ENCODE measurements at places on chromosomes 11 and 22.

DNA sequence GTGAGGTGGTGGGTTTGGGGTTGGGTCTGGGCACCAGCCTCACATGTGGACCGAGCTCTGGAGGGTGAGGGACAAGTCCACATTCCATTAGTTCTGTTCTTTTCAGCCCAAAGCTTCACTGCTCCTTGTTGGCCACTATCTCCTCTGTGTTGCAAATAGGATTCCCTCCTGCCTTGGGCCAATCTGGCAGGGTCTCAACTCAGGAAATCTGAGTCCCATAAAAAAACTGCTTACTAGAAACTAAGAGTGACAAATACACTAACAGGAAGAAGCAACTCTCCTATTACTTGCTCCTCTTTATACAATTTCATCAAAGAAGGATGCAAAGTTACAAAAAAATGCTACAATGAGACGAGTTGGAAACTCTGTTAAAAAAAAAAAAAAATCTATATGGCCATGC is 66.2 kb upstream of the CSNK1E start:
- DNase-seq, result no peak

- no peak for DNase-seq
Observed at GRCh38 chr11:73792584-73792983, 4.9 kb downstream of the MRPL48 start.

DNA sequence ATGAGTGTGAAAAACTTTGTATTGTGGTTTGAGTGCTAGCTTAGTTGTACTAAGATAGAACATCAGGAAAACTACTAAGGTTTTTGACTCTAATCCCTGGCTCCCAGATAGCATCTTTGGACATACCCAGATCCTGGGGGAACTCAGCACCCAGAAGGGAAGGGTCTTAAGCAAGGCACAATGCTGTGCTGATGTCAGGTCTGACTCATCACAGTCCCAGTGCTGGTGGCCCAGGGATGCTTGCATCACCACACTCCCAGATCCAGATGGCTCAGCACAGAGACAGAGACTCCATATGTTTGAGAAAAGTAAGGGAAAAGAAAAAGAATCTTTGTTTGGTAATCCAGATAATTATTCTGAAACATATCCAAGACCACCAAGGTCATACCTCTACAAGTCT is 18.3 kb upstream of the OR56A3 start:
- DNase-seq, result no peak

DNA sequence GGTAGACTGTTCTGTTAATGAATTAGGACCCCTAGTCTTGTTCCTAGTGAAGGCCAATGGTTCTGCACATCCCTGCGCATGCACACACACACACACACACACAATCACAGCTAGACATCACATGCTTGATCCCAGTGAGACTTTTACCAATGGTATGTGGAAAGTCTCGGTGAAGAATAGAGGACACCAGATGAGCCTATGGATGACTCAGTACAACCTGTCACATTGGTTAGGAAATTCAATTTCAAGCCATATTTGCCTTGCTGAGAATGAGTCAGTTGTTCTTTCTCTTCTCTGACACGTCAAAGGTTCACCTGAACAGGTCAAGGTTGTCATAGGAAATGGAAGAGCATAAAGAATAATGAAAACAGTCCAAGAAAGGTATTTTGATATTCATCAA is 122.0 kb downstream of the SLC17A6 start:
- DNase-seq, result peak; percentile 18

DNA sequence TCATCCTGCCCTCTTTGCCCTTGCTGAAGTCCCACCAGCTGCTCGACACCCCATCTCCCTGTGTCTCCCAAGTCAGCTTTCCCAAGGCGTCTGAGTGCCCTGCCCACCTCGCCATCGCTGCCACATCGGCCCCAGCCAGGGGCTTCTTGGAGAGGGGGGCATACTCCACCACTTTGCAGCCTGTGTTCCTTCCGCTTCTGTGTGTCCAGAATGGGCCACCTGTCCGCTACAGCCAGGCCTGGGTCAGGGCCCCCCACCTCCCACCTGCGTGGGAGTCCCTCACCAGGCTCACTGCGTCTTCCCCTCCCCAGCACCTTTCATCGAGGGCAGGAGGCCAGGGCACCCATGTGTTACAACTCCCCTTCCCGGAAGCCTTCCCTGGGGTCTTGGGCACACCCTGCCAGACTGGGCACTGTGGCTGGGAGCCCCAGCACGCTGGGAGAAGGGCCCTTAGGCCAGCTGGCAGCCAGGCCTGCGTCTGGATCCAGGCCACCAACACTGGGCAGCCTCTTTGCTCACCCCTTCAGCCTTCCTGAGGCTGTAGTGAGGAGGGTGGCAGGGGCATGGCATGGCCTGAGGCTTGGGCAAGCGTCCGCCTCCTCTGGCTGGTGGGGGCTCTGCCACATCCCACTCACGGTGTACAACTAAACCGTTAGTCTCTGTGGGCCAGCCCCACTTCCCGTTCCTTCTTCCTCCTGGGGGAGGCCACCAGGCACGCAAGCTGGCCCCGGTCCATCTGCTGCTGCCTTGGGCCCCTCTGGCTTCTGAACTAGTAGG is 13.4 kb downstream of the CPT1A start:
- no peak for DNase-seq

DNA sequence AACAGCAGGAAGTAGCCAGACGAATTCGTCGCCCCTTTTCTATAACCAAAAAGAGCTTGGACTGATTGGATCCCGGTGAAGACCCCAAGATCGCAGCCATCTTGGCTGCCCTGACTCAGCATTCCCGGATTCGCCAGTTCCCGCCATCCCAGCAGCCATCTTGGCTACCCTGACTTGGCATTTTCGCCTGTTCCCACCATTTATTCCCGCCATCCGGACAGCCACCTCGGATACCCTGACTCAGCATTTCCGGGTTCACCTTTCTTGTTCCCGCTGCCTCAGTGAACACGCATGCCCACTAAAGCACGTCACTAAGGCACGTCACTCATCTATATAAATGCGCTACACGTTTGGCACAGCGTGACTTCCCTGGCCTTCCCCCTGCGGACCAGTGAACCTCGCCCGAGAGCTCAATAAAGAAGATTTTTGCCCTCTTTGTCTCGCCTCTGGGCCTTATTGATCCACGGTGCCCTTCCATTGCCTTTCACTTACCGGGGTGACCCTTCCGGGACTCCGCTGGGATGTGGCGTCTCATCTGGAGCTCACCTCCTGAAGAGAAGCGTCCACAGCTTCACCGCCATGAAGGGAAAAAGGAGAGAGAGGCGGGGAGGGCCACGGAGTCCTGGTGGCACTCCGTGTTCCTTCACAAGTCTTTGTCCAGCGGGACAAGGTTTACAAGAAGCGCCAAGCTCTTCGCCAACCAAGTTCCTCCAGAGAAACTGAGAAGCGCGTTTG is 4.0 kb upstream of the OR56A3 start:
- DNase-seq, result no peak

DNA sequence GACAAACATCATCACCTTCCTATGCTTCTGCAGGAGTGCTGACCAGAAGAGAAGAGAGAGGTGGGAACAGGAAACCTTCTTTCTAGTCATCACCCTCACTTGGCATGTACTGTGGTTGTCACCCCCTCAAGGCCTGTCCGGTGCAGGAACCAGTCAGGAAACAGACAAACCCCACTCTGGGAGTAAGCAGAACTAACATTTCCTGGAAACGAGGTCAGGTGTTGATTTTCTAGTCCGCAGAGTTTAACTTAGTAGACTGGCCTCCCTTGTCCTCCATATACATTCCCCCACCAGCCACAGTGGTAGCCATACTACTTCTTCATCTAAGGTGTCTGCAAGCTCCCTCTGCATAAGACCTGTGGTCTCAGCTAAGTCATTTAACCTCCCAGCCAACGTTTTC is 80.7 kb upstream of the NCAM1 start:
- no peak for DNase-seq

DNA sequence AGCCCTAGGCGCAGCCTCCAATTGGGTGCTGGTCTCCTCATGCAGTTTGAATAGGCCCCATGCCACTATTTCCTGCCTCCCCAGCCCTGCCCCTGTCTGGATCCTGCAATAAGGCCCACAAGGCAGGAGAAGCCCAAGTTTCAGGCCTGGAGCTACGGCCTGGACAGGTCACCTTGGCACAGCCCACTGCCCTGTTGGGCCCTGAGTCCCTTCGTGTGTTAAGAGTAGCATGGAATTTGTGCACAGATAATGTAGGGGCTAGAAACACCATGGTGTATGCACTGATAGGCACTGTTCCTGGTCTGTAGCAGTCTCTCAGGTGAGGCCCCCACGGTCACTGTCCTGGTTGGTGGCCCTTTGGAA is 20.1 kb downstream of the CDC45 start:
- DNase-seq, result no peak

DNA sequence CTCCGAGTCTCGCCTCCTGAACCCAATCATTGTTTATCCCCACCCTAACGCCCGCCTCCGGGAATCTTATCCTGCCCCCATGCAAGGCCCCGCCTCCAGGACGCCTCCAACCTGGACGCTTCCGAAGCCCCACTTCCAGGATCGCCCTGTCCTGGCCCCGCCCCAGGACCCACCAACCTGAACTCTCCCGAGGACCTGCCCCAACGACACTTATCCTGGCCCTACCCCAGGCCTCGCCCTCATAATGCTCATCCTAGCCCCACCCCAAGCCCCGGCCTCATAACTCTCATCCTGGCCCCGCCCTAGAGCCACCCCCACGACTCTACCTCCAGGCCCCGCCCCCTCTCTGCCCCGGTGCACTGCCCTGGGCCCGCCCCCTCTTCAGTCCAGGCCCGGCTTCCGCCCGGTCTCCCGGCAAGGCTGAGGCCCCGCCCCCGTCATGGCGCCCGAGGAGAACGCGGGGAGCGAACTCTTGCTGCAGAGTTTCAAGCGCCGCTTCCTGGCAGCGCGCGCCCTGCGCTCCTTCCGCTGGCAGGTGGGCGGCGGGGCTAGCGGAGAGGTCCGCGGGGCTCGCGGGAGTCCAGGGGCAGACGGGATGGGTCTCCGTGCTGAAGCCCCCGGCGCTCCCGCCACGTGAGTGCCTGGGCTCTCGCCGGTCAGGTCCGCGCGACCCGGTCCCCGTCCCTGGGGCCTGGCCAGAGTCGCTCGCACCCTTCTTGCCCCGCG is 45.7 kb upstream of the DEFB108B start:
- peak; percentile 98 for DNase-seq

DNA sequence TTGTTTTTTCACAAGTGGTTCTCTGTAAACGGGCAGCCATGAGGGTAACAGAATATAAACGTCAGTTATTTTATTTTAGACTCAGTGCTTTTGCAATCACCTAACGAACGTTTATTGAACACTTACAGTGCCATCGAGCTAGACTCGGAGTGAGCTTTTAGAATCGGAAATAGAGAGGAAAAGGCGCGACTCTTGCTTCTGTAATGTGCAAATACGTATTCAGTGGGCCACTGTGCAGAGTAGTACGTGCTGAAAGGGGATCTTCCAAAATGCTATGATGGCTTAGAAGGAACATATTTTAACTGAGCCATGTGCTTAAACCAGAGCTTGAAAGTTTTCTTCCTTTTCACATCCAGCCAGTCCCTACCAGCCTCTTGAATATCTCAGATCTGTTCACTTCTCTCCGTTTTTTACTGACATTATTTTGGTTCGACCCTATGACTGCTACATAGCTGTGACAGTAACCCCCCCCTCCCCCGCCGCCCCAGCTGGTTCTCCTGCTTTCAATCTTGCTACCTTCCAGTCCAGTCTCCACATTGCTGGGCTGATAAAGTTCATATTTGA is 468 bp downstream of the DDIAS start:
- DNase-seq, result no peak

DNA sequence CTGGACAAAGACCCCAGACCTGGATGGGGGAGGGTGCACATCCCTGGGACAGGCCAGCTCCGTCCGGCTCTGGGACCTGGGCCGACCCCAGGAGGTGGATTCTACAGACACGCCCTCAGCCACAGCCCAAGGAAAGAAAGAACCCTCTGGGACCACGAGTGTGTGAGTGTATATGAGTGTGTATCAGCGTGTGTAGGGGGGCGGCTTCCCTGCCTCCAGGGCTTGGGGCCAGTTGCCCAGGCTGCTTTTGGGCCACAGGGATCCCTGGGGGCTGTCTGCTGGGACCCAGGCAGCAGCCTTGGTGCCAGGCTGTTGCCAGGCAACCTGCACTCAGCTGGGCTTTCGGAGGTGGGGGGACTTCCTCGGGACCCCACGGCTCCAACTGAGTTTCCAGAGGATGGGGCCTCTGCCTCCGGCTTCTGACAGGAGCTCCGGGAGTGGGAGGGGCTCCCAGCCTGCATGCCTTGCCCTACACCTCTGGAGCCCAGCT is 8.9 kb downstream of the DUSP8 start:
- no peak for DNase-seq

DNA sequence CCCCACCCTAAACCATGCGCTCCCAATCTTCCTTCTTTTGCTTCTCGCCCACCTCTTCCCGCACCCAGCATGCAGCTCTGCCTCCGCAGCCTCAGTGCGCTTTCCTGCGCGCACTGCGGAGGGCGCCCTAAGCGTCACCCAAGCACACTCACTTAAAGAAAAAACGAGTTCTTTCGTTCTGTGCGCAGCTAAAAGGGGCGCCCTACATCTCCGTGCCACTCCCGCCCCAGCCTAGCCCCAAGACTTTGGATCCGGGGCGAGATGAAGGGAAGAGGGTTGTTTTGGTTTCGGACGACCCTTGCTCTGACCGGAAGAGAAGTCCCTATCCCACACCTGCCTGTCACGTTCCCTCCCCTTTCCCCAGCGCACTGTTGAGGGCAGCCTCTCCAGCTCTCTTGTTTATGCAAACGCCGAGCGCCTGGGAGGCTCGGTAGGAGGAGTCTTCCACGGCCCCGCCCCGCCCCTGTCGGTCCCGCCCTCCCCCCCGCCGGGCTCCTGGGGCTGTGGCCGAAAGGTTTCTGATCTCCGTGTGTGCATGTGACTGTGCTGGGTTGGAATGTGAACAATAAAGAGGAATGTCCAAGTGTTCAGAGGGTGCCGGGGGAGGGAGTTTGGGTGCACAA is 5.3 kb downstream of the VSIG2 start:
- DNase-seq, result peak; percentile 76

DNA sequence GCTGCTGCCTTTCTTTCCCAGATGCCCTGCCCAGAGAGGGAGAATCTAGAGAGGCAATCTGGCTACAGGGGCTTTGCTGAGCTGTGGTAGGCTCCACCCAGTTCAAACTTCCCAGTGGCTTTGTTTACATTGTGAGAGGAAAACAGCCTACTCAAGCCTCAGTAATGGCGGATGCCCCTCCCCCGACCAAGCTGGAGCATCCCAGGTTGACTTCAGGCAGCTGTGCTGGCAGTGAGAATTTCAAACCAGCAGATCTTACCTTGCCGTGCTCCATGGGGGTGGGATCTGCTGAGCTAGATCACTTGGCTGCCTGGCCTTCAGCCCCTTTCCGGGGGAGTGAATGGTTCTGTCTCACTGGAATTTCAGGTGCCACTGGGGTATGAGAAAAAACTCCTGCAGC is 12.2 kb downstream of the BDNF start:
- no peak for DNase-seq

Data from fibroblast of lung (primary cell).